ENCODE measurements at places on chromosomes 5 and 9. TPM values are rescaled to one million over a fixed set of nuclear protein-coding genes. Genes with fewer than 3 reads are reported as not detected.

BHMT2 gene
- total RNA-seq = not detected

CAMK4 gene
- 56.9 TPM for total RNA-seq

CCDC69 gene
- 24.3 TPM for total RNA-seq

KIF20A gene
- 18.8 TPM for total RNA-seq

ZNF454 gene
- total RNA-seq = not detected

CDC20B gene
- total RNA-seq = not detected

DNA sequence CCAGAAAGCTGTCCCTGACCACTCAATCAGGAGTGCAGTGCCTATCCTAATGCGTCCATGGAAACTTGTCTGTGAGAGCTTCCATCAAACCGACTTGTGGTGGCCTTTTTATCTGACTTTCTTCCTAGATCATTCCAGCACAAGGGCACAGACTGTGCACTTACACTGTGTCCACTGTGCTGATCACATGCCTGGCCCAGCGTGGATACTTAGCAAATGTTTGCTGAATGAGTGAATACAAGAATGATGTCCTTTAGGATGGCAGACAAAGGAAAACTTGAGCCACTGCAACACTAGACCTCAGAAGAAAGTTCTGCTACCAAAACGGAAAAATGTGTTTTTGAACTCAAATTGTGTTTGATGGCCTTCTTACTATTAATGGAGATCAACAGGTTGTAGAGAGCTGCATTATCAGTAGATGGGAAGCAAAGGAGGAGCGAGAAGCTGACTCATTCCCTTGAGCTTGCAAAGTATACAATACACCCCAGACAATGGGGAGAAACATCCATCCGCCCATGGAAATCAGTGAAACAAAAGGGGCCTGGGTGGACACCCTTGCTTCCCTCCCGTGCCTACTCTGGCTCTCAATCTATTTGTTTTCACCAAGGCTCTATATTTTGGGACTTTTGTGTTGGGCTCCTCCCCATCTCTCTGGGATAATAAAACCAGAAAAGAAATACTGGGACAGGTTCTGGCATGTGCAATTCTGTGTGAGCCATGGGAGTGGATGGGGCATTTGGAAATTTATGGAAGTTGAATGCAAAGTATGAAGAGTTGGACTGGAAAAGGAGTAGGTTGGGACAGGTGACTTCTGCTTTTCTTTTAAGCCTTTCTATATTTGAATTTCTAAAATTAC is 76.2 kb upstream of the ZFAND5 start:
- DNase-seq = no peak

- no peak for DNase-seq
Measured at GRCh38 chr5:37272511-37272910, 23.3 kb upstream of the CPLANE1 start.

DNA sequence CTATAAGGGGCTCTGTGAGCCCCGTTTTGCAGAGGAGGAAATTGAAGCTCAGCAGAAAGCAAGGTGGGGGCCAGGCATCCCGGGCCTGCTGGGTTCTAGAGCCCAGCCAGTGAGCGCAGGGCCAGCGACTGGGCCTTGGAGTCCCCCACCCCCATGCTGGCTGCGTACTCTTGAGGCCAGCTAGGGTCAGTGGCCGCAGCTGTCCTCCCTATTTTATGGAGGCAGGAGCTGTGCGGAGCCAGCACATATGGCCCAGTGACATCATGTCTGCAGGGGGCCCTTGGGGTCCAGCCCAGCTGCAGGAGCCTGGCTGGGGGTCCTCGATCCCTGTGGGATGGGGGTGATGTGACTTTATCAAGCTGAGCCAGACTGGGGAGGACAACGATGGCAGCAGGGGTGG is 71.3 kb downstream of the HMCN2 start:
- no peak for DNase-seq

GRCh38 chr5:32044434-32044833 is 129.7 kb downstream of the GOLPH3 start:
- no peak for DNase-seq

DNA sequence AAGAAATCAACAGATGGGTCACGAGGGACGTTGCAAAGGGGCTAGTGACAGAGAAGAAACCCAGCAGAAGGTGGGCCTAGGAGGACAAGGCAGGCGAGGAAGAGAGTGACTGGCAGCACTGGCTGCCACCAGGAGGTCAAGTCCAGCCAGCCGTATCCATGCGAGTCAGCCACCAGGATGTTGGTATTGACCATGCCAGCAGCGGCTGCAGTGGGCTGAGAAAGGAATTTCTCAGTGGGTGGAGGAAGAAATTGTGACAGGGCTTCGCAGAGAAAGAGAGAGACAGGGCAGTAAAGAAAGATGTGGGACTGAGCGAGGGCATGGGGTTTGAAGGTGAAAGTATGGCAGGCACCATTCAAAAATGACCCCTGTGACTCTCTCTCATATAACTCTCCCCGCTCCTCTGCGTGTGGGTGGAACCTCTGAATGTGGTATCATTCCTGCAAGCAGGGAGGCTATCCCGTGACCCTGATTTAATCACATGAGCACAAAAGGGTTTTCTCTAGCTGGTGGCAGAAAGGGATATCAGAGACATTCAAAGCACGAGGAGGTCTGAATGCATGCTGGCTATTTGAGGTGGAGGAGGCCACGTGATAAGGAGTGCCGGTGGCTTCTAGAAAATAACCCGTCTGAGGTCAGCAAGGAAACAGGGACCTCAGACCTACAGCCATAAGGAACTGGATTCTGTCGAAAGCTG is 45.4 kb upstream of the FBXW11 start:
- DNase-seq = no peak

- DNase-seq = no peak
Measured at GRCh38 chr5:32172923-32173266, 1.2 kb downstream of the GOLPH3 start.

DNA sequence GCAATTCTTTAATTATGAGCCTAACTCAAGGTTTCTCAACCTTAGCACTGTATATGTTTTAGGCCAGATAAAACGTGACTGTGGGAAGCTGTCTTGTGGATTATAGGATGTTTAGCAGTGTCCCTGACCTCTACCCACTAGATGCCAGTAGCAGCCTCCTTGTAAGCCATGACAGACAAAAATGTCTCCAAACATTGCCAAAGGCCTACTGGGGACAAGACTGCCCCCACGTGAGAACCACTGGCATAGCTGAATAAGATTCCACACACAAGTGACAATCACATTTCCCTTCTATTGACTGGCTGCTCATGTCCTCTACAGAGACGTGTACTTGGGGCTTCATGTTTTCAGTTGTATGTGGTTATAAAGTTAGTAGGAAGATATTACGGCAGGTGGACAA is 55.4 kb downstream of the GOLM1 start:
- no peak for DNase-seq

DNA sequence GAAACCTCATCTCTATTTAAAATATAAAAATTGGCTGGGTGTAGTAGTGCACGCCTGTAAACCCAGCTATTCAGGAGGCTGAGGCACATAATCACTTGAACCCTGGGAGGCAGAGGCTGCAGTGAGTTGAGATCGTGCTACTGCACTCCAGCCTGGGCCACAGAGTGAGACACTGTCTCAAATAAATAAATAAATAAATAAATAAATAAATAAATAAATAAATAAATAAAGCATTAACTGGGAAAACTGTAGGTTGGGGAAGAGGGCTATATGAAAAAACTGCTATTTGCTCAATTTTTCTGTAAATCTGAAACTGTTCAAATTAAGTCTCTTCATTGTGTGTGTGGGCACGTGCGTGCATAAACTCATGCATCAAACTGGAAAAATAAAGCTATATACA is 59.9 kb upstream of the RAPGEF6 start:
- DNase-seq = no peak

- no peak for DNase-seq
Measured at GRCh38 chr5:128349044-128349858, 188.8 kb downstream of the FBN2 start.

DNA sequence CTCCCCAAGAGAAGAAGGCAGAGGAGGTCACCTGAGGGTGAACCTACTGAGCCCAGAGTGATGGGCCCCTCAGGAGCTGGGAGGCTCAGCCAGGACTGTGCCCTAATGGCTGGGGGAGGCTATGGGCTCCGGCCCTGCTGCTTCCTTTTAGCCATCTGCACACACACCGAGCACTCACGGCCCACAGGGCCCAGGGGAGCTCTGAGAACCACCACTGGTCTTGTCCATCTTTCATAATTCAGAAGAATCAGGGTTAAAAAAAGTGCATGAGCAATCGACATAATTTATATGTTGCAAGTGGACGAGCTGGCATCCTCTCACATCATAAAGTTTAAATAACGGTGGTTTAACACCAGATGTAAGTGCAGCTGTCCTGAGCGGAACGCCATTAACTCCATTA is 162.1 kb downstream of the FSTL4 start:
- no peak for DNase-seq
